ENCODE measurements at places on chromosomes 5 and 9.

DNA sequence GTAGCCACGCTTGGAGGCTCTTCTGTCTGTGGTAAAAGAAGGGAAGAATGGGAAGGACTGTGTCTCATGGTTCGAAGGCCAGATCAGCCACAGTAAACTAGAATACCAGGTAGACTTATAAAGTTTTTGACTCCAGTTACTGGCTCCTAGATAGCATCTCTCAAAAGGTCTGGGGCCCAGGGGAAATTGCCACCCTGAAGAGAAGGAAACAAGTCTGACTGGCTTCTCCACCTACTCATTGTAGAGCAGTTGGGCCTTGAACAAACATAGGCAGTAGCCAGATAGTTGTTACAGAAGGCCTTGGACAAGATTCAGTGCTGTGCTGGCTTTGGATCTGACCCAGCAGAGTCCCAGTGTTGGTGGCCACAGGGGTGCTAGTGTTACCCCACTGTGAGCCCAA lies 890.4 kb downstream of the EFNA5 start:
- DNase-seq, result no peak

GRCh38 chr9:69168709-69169217 lies 5.3 kb upstream of the TJP2 start:
- DNase-seq, result no peak

GRCh38 chr5:155792873-155793272 lies 534.1 kb upstream of the SGCD start:
- DNase-seq, result no peak

- no peak for DNase-seq
Observed at GRCh38 chr9:36158917-36159316, 10.3 kb upstream of the CCIN start.

All from stromal cell of bone marrow (primary cell).